IPS-NIHi11 (cell line): ENCODE measurements at places on chromosomes 6 and 20.

DNA sequence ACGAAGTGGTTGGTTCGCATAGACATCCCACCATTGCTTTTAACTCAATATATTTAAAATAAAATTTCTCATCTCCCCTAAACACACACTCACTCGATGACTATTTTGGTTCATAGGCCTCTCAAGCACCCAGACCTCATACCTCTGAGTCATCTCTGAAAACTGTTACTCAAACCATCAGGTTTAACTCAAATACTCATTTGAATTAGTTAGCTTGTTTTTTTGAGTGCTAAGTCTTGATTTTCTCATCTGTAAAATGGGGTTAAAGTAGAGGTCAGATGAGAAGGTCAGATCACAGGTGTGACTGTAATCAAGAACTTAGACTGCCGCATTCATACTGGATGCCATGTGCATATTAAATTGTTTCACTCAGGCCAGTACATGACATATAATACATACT, 243.9 kb upstream of the TENT5A start:
- DNase-seq, result no peak

DNA sequence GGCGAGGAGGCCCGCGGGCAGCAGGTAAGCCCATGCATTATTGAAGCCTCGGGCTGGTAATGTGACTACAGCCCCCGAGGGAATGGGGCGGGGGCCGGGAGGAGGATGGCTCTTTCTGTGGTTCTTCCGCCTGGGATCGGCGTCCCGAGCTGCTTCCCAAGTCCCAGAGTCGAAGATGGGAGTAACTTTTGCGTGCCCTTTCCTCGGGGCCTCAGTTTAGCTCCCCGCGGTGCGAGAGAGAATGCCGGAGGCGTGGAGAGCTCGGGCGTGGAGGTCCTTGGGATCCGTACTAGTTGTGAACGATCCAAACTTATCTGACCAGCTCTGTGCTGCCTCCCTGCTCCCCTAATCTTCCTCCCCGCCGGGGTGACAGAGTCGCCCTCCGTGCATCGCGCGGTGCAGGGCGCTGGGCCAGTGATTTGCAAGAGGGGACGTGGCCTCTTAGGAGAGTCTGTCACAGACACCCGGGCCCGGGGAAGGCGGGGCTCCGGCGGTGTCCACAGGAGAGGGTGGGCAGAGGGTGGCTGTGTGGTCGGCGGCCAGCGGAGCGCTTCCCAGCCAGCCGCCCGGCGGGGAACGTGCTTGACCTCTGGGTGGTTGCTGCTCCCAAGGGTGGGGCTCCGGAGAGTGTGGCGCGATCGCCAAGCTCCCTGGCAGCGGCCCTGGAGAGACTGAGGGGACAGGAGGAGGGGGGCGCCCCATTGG, 815 bp downstream of the UTRN start:
- peak; percentile 52 for DNase-seq

- DNase-seq, result no peak
These were observed 39.7 kb upstream of the PHIP start for GRCh38 chr6:79117752-79118151.

DNA sequence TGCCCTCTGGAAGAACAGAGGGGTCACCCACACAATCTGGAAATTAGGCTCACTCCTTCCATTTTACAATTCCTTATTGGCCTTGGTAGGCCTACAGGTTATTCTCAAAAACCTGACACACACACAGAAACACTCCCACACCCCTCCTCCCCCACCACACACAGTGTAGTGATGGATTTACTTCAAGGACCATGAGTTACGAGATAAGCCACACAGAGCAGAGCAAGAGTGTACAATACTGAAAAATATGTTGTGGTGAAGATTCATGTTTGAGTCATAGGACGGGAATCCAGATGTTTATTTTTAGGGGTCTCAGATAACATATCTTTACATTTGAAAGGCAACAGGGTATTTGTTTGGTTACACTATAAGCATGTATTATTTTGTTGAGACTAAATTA, 291.9 kb downstream of the PLCB1 start:
- no peak for DNase-seq

- DNase-seq, result no peak
These were observed 248.8 kb downstream of the TAF4 start for GRCh38 chr20:61816606-61817460.

DNA sequence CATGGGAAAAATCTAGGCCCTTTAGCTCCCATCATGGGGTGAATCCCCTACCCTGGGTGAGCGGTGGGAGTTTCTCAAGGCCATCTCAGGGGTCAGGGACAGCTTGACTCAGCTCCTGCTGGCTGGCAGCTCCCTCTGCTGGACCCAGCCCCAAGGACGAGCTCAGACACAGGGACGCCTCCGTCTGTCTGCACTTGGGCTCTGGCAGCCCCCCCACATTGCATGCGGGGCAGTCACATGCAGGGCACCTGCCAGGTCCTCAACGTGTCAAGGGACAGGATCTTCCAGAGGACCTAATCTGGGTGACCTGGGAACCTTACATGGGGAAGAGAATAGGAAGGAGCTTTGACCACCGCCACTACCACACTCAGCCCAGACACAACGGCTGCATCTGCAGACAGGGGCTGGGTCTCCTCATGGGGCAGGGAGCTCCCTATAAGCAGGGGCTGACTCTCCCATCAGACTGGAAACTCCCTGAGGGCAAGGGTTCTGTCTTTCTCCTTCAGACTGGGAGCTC, 173.4 kb downstream of the MRPL14 start:
- peak; percentile 66 for DNase-seq

DNA sequence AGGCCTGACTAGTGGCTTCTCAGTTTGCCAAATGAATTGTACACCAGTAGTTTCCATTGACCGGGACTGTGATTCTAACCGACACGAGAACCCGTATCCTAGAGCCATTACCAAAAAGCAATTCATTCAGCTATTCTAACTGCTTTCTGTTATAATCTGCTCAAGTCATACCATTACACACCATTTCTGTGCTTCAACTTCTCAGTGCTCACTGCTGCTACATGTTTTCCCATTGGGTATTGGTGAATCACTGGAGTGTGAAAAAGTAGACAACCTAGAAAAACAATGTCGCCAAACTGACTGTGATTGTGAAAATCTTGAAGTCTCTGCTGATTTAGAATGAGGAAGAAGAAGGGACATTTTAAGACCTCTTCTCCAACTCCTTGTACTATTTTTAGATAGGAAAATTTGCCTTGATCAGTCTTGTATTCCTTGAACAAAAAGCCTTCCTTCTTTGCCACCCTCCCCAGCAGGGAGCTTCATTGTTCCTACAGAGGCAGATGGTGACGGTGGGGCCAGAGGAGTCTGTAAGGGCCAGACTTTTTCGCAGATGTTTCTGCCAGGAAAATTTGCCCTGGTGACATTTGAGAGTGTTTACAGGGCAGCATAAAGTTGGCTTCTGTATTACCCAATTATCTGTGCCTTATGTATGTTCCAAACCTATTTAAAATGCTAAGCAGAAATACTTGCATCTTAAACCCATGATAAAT, 31.7 kb upstream of the MAP3K4 start:
- no peak for DNase-seq
